Activated T-cell treated with anti-CD3 and anti-CD28 coated beads for 1 hour (primary cell): ENCODE measurements at places on chromosomes 6 and 20.

DNA sequence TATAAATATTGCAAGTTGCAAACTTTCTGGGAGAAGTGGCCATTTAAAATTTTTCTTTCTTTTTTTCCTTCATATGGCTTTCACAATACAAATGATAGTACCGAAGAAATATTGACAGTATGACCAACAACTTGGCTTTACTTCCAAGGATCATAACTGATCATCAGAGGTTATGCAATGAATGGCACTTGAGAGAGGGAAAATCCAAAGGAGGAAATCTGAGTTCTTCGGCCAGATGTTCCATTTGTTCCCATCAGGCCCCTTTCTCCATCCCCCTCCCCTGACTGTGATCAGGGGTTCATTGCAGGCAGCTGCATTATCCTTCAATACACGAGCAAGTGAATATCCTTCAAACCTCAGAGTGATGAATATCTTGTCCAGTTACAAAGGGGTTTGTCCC is 130.0 kb upstream of the UST start:
- no peak for DNase-seq

DNA sequence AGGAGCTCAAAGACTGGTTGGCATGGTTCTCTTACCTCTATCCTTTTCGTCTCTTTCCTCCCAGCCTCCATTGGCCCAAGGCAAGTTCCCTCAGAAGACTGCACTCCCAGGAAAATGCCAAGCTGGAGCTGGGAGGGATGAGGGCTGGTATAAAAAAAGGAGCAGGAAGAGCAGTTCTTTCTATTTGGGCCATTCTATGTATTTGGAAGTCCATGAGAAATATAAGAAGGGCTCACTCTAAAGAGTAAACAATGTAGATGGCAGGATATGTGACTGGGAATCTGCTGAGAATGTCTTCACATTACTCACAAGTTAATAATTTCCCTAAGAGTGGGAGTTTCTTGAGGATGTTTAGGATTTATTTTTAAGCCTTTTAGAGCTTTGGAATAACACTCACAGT is 36.6 kb upstream of the ADTRP start:
- DNase-seq, result no peak

- DNase-seq, result peak; percentile 31
These were observed 5.7 kb upstream of the DDX43 start for GRCh38 chr6:73388800-73389512.

DNA sequence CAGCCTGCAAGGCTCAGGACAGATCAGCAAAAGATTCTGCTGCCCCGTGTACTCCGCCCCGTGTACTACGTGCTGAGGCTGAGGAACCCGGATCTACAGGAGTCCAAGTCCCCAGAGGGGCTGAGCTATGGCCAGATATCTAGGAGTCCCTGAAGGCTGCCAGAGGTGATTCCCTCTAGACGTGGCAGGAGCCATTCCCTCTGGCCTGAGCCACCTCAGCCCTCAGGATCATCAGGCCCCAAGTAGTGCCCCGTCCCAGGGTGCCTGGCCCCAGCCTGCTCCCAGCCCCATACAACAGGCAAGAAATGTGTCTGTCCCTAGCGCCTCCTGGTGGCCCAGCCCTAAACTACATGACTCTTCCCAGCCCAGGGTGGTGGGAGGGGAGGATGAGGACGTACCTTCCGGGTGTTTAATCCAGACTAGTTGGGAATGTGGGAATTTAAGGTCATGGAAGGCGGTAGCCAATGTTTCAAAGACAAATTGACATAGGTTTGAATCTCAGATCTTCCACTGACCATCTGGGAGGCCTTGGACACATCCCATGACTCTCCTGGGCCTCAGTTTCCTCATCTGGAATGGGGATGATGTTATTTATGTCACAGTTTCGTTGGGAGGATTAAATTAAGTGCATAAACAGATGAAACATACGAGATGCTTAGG is 49.4 kb upstream of the PTPN1 start:
- peak; percentile 73 for DNase-seq

- DNase-seq, result no peak
These were observed 10.6 kb downstream of the PRIM2 start for GRCh38 chr6:57328074-57328473.

- DNase-seq, result no peak
These were observed 405 bp upstream of the RNF182 start for GRCh38 chr6:13924146-13924948.

GRCh38 chr6:108916026-108916686 is 67.9 kb downstream of the ARMC2 start:
- no peak for DNase-seq

GRCh38 chr6:2641044-2641725 is 109.5 kb downstream of the MYLK4 start:
- DNase-seq, result no peak

DNA sequence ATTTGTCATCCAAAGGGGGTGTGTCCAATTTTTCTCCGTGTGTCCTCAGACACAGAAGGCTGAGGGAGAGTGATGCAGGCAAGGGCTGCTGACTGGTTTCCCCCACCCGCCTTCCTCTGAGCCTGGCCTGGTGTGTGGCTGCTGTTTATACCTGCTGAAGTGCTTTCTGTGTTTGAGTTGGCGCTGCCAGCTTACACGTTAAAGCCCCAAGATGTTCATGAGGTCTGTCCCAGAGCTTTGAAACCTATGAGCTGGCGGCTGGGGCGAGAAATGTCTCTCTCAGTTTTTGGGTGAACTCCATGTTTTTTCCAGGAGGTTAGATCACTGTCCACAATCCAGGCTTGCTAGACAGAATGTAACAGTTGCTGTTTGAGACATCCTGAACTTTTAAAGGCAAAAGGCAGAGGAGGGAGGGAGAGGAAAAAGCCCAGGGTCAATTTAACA is 69.0 kb upstream of the CCN2 start:
- no peak for DNase-seq

DNA sequence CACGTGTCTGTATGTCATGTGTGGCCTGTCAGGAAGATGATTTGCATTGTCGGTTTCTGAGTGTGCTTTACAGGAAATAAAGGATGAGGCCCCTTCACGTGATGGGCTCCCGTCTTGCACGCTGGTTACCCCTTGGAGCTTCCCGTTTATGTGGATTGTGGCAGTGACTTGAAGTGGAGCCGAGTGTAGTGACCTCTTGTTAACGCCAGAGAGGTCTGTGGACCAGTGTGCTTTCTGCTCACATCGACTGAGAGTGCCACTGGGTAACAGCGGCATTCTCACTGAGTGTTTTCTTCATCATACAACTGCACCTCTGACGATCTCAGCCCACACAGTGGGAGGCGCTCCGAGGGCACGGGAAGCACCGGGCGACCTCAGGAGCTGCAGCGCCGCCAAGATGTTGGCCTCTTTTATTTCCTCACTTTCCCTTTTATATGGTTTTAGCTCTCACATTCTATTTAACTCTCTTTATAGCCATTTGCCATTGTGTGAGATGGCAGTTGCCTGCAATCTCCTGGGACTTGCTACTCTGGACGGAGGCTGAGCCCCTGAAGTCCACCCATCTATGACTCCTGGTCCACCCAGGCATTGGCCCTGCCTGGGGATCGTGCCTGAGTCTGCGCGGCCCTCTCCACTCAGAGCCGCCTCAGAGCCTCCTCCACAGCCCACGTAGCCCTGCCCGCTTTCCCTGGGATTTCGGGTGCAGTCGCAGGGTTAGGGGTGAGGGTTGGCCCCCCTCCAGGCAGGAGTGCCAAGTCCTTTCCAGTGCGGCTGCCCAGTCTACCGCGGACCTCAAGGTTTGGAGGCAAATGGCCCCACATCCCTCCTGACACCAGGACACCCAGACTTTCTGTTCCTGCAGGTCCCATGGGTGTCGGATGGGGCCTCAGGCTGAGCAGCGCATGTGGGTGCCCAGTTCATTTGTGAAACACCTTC is 238.9 kb downstream of the ERMARD start:
- peak; percentile 16 for DNase-seq

DNA sequence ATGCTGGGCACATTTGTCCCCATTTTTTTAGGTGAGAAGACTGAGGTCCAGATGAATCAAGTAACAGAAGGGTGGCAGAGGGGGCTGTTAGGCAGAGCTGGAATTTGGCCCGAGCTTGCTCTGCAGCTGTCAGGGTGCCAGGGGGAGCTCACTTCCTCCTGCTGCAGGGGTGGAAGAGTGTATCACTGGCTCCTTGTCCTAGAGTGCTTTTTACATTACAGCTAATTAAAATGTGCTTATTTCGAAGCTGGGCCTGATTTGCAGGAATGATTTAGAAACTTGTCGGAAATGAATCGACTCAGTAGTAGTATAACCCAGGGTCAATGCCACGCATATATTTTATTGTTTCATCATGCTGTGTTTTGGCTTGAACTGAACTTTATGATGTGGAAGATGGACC is 11.1 kb downstream of the TOX2 start:
- DNase-seq, result no peak

DNA sequence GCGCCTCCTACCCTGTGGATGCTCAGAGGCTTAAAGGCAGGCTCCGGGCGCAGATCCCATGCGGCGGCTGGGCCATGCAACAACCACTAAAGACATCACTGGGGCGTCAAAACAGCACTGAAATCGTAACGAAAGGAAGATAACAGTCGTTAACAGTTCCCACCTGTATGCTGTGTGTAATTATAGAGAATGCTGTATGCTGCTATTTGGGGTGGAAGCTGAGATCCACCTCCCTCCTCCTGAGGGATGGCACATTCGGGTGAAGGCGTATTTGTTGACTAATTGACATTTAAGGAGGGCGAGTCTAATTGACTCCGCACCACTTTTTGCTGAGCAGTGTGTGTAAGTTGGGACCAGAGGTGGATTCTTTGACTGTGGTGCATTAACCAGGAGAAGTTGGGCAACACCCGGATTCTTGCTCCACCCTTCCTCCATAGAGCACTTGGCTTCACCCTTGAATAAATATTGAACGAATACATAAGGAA is 687 bp downstream of the SLC35A1 start:
- peak; percentile 42 for DNase-seq

DNA sequence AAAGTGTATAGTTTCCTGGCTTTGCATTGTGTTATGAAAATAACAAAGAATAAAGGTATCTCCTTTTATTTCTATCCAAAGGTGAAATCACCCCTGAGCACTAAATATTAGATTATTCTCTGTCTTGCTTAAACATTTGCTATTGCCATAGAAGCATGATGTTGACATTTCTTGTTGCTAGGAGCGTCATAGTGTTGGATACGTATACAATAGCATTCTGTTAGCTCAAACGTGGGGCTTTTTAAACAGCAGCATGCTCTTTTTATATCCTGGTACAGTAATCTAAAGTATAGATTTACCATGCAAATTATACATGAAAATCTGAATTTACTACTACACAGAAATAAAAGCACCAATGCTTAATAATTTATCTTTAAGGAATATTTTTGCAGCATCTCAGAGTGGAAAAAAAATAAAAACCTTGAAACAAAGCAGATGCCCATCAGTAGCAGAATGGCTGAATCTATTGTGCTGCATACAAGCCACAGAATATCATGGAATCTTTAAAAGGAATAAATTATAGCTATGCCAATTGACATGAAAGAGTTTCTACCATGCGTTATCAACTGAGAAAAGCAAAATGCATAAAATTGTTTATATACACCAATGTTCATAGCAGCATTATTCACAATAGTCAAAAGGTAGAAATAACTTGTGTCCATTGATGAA is 9.6 kb upstream of the HSF2 start:
- DNase-seq, result no peak

- no peak for DNase-seq
These were observed 3.2 kb downstream of the ZMYND8 start for GRCh38 chr20:47353239-47353691.

GRCh38 chr6:14417377-14417776 is 299.8 kb downstream of the CD83 start:
- DNase-seq, result no peak

GRCh38 chr6:69790629-69791028 is 6.2 kb downstream of the LMBRD1 start:
- DNase-seq, result no peak

DNA sequence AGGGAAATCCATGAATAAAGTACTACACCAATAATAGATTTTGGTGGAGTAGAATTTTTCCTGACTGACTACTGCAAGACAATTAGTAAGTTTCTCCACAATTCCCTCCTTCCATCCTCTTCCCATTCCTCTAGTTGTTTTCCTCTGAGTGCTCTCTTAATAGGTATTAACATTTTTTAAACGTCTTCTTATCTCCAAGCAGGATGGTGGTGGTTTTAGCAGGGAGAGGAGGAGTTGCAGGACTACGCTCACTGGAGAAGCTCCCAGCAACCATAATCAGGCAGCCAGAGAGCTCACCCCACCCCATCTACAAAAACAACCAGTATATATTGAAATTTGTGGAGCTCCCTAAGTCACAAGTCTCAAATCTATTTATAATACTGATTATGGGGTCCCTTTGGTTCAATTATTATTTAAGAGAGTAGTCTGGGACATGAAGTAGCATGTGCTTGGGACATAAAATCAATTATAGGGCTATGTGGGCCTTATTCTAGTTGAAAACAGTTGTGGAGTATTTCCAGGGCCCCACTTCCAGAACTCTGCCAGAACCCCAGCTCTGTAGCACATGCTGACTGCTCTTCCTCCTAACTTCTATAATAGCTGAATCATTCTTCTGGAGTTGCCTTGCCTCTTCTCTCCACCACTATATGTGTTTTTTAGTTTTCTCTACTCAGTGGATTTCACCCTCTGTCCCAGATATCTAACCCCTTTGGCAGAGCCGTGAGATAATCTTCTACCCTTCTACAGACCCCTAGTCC is 49.8 kb downstream of the MYB start:
- DNase-seq, result no peak

DNA sequence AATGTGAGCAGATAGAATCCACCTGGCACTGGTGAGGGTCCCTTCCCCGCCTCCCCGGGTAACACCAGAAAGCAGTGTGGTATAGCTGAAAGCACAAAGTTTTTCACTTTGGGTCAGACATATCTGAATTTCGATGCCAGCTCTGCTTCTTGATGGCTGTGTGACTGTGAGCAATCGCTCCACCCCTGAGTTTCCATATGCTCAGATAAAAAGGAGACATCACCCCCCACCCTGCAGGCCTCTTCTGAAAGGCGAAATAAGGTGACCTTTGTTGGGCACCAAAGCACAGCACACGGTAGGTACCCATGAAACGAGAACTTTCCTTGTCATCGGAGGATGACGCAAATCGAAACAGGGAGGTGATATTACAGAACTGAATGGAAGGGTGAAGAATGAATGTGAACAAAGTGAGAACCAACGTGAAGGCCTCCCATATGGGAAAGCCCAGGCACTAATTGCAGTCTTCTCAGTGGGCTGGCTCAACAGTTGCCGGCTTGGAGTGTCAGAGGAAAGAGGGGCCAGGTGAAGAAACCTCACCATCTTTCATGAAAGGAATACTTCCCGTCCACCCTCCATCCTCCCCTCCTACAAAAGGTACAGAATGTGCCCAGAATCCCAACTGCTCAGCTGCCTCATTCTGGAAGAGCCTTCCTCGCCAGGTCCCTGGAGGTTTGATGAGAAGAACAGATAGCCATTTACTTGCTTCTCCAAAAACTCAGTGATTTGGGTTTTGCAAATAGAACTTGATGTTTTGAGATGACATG is 61.8 kb downstream of the NFATC2 start:
- no peak for DNase-seq

GRCh38 chr6:143264986-143265764 is 185.3 kb downstream of the ADAT2 start:
- no peak for DNase-seq

- DNase-seq, result no peak
These were observed 103.4 kb downstream of the SCML4 start for GRCh38 chr6:107720717-107721116.
